ENCODE measurements at places on chromosomes 7 and 10. TPM values are rescaled to one million over a fixed set of nuclear protein-coding genes. Genes with fewer than 3 reads are reported as not detected.
A peak's percentile ranks its signal among the peaks of the same experiment; 100 is the strongest.

DNA sequence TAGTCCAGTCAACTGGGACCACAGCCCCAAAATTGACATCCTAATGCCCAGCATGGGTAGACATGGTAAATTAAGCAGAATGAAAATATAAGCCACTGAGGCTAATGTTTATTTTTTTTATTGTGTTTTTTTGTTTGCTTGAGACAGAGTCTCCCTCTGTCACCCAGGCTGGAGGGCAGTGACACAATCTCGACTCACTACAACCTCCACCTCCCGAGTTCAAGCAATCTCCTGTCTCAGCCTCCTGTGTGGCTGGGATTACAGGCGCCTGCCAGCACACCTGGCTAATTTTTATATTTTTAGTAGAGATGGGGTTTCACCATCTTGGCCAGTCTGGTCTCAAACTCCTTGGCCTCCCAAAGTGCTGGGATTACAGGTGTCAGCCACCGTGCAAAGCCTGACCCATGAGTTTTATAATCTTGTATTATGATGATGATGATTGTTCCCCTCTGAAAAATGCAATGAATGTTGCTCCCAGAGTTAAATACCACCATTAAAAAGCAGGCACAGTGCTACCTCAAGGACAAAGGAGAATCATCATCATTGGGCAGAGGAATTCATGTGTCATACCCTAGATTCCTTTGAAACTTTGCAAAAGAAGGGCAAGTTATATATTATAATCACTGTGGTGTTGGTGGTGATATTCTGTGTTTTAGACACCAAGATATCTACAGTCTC is 228.0 kb downstream of the PARD3 start:
- DNase-seq: no peak

DNA sequence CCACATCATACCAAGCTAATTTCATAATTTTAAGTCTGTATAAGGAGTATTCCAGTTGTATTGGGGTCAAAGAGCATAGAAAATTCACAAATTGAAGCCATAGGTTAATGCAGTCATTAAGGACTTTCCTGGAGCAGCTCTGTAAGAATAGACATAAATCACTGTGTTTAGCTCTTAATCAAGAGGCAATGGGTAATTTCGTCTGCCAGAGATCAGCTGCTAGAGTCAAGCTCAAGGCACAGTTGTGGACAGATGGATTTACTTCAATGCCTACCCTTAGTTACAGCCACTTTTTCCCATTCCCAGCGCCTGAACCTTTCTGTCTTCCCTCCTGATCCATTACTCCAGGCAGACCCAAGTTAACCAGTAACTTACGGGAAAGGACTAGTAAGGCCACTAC is 40.6 kb upstream of the AGBL3 start:
- DNase-seq: no peak

GRCh38 chr10:78934532-78934898 is 134.3 kb upstream of the ZMIZ1 start:
- no peak for DNase-seq

DNA sequence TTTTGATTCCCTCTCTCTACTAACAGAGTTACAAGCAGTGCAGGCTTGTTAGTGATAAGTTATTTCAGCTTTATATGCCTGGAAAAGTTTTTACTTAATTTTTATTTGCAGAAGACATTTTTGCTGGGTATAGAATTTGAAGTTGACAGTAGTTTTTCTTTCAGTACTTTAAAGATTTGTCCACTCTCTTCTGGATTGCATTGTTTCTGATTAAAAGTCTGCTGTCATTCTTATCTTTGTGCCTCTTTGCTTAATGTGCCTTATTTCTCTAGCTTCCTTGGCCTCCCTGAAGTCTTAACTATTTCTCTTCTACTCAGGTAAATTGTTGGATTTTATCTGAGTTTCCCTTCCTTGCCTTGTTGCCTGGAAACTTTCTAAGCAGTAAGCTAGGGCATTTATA is 36.2 kb downstream of the PLCE1 start:
- no peak for DNase-seq

DNA sequence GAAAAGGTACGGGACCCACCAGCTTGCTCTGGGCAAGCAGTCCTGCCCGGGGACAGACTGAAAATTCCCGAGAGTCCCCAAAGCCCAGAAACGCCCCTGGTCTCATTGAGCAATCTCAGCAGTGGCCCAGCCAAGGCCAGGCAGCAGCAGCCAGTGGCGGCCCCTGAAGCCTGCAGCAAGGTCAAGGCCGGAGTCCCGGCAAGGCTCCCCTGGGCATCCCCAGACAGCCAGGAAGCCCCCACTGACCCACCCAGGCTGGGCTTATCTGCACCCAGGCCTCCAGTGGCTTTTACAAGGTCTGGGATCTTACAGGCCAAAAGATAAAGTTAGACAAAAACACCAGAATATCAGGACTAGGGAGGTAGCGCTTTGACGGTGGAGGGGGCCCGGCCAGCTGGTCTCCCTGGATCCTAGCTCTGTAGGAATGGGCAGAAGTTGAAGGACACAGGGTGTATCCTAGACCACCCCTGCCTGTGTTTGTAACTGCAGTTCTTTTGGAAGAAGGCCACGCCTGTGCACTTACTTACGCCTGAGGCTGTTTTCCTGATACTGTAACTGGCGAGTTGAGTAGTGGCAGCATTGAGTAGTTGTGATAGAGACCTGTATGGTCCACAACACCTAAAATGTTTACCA is 130.5 kb upstream of the NPS start:
- DNase-seq: no peak

DNA sequence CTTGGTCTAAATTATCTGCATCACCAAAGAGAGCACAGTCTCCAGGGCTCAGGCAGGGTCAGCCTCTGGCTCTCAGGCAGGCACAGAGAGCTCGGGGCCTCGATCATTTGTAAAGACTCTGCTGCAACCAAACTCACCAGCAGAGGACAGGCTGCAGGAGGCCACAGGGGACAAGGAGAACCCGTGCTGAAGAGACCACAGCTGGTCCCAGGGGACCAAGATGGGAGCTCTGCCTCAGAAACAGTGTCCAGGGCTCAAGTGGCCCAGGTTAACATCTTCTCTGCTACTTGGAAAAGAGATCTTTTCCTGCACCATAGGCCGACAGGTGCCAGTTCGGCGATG is 543.2 kb downstream of the PTPRN2 start:
- peak; percentile 64 for DNase-seq

- DNase-seq: no peak
Measured at GRCh38 chr10:124677749-124678556, 66.2 kb downstream of the FAM53B start.

DNA sequence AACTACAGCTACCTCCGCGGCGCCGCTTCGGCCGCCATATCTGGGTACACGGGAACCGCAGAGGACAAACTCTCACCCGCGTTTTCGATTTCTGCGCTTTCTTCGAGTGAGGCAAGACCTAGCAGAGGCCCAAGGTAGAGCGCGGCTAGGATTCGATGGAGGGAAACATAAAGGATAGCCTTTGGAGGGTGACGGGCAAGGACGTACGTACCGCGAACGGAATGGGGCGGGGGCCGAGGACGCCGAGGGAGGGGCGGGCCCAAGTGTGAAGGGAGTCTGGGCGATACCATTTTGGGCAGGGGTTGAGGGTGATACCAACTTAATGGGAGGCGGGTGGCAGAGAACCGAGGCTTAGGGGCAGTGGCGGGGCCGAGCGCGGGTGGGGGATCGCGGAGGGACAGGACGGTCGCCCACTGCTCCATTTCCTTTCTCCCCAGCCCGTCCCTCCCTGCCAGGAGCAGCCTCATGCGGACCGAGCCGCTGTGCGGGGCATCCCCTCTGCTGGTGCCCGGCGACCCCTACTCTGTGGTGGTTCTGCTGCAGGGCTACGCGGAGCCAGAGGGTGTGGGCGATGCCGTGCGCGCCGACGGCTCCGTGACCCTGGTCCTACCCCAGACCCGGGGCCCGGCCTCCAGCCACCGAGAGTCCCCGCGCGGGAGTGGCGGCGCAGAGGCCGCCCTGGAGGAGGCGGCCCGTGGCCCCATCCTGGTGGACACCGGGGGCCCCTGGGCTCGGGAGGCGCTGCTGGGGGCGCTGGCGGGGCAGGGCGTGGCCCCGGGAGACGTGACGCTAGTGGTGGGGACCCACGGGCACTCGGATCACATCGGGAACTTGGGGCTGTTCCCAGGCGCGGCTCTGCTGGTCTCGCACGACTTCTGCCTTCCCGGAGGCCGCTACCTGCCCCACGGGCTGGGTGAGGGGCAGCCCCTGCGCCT is at the start of gene MBLAC1:
MBLAC1 (plus strand) TSS at position 37 of the 935 bp plus-strand sequence; CDS start at position 466, 429 bp downstream.
- DNase-seq: peak; percentile 96

GRCh38 chr7:69717221-69717620 is 118.9 kb downstream of the AUTS2 start:
- DNase-seq: no peak

- no peak for DNase-seq
Measured at GRCh38 chr10:56928714-56929113, 567.7 kb upstream of the ZWINT start.

DNA sequence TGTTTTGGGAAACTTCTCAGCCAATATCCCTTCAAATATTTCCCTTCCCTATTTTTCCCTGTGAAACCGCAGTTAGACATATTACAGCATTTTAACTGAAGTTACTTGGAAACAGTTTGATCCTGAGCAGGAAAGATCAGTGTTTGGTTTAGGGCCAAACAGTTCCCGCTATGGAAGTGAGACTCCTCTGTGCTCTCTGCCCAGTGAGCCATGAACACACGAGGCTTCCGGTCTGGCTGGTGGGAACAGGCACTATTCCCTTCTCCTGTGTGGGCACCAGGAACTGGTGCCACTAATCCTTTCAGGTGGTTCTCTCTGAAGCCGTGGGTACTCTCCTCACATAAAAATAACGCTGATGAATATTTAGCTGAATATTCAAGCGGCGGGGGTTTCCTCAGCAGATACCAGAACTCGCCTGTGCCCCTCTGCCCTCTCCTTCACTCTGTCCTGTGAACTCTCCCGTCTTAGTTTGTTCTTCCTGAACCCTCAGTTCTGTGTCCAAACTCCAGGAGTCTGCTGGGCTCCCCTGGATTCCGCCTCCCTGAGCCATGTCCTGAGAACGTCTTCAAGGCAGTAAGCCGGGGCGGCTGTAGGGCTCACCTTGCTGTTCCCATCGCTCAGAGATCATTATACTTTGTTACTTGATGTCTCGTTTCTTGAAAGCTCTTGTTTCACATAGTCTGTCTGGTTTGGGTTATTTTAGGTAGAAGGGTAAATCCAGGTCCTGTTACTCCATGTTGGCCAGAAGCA is 25.7 kb downstream of the FOXL3 start:
- DNase-seq: no peak

DNA sequence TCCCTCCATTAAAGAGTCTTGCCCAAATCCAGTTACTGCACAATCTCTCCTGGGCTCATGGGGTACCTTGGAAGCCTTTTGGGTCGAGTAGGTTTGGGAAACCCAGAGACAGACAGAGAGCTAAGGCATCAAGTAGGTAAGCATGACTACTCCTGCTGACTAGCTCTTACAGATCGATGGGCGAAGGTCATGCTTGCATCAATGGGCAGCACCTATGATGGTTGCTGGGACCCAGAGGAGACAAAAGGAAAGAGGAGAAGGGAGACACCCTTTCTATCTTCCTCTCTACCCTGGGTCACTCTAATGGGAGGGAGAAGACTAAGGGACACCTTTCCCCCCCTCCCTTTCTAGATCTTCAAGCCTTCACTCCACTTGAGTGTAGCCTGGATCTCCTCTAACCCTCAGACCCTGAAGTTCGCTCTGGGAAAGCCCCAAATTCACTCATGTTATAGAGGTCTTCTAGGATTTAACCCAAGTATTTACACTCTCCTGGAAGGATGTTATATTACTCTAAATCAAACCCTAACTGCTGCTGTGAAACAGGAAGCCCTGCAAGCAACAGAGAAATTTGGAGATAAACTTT is 31.6 kb upstream of the ZNF746 start:
- no peak for DNase-seq

DNA sequence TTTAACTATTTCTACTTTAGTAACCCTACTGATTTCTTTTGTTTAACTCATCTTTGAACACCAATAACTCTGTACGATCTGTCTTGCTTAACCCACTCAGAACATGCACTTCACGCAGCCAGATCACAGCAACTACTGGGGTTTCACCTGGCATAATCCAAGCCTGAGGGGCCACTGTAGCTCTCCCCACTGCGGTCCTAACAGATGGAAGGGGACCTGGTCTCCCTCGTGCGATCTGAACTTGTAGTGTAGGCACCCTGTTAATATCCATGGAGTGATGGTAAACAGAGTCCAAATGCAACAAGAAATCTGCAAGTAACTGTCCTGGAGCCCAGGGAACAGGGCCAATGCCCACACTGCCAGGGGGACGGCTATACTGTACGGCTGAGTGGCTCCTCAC is 45.5 kb downstream of the INSIG1 start:
- no peak for DNase-seq

DNA sequence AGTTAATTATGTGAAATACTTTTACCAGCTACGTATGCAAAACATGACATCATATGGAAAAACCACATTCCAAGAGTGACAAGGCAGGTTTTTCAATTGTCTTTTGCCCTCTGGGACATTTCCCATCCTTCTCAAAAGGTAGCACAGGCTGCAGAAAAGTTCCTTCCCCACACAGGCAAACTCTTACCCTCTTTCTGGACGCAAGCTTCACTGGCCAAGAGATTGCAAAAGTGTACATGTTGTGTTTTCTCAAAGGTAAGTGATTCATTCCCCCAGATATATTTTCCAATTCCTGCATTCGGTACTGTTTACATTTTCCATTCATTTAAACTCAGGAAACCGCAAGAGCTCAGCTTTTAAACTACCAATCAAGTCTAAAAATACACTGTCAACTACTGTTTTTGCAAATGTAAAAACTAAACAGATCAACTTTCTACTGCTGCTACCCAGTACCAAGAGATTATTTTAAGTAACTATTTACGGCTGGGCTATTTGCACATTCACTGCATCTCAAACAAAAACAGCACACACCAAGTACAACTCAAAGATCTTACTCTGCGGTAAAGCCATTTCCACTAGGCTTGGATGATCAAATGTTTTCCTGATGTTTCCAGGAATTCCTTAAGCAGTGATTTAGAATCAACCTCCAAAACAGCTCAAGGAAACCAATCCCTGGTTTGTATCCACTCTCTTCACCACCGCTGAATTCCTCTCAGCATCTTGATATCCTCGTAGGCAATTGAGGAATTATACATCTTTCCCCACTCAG is 233.6 kb upstream of the CCDC6 start:
- DNase-seq: no peak

DNA sequence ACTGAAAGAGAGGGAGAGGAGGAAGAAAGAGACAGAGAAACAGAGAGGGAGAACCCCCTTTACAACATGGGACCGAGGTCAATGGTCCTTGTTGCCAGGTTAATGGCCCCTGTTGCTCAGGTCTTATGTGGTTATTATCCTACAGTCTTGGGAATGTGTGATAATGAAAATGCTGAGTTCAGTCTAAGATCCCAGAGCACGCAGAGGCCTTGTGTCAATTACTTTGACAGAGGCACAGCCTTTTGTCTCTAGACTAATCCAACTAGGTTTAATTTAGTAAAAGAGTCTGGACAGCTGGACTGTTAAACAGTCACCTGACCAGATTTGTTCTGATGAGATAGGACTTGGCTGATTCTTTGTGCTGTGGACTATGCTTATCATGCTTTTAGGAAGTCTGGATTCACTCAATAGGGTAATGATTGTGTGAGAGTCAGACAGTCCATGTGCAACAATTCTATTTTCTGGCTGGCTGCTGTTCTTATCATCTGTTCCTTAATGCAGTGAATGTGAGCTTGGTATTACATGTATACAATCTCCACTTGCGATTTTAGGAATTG is 157.4 kb upstream of the MAGI2 start:
- DNase-seq: no peak

PFKP gene
- total RNA-seq: 37.9 TPM

GBX1 gene
- not detected for total RNA-seq

ANXA8L1 gene
- not detected for total RNA-seq

MYL7 gene
- total RNA-seq: not detected

EBF3 gene
- total RNA-seq: 28.6 TPM

All from mesenteric fat pad (tissue), 1 donor.